ENCODE measurements at places on chromosomes 5 and 9. TPM values are rescaled to one million over a fixed set of nuclear protein-coding genes. Genes with fewer than 3 reads are reported as not detected.

The C5orf58 gene
- not detected for total RNA-seq

DNA sequence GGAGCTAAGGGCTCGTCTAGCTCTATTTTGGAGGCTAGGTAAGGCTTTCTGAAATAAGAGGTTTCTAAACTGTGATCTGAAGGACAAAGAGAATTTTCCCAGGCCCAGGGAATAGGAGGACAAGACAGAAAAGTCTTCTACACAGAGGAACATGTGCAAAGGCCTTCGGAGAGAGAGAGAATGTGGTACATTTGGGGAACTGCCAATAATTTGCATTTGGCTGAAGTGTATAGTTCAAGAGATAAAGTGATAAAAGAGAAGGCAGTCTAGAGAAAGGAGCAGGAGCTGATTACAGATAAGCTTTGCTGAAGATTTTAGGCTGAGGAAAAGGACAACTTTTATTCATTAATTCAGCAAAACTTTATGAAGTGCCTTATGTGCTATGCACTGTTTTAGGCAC, 214.4 kb upstream of the ELL2 start:
- no peak for DNase-seq

GRCh38 chr5:138927979-138928378, 52.8 kb upstream of the LRRTM2 start:
- DNase-seq, result peak; percentile 32

DNA sequence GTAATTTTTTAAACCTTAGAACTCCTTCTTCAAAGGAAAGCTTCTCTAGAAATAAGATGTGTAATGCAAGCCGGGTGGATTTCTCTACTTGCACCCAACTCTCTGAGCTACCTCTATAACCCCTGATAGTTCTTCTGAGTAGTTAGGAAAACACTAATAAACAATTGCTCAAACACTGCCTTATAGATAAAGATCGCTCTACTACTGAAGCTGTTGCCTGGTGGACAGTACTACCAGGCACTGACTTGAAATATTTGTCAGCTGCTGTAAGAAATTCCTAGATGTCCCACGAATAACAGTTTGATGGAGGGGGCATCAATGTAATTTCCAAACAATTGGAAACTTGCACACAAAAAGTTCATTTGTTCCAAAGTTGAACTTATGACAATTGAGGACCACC, 42.0 kb downstream of the NR3C1 start:
- DNase-seq, result no peak

DNA sequence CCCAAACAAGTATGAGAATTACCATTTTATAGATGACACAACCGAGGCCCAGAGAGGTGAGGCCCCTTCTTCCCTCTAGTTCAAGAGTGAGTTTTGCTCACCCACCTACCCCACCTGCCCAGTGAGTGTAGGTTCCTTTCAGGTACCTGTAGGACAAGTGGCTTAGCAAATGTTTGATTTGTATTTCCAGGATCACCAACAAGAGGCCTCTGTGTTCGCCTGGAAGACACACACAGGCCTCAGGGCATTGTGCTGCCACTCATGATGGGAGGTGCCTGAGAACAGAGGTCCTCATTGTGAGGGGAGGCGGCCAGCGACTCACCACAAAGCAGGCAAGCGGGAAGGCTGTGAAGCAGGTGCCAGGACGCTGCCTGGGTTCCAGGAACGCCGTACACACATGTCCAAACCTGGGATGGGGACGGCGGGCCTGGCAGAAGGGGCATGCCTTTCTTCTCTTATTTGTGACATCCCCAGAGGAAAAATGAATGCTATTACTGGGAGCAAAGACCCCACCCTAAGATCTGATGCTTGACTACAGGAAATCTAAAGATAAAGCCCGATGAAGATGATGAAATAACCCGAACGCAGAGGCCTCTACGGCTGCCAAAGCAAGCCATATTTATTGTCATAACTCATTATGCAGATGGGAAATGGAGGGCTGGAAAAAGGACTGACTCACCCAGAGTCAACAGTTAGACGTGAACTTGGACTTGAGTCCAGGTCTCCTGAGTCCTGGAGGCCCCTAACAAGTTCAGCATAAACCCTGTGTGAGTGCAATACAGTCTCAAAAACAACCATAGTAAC, 60.2 kb upstream of the SLC25A51 start:
- DNase-seq, result peak; percentile 73

Measured in LHCN-M2 (cell line).